ENCODE measurements at places on chromosomes 2 and 18.

DNA sequence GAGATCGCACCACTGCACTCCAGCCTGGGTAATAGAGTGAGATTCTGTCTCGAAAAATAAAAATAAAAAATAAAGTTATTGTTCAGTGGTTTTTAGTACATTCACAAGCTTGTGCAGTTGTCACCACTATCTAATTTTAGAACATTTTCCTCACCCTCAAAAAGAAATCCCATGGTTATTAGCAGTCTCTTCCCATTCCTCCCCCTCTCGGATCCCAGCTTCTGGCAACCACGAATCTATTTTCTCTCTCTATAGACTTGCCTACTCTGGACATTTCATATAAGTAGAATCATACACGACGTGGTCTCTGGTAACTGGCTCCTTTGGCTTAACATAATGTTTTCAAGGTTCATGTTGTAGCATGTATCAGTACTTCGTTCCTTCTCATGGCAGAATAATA is 38.6 kb downstream of the CABLES1 start:
- DNase-seq, result no peak

DNA sequence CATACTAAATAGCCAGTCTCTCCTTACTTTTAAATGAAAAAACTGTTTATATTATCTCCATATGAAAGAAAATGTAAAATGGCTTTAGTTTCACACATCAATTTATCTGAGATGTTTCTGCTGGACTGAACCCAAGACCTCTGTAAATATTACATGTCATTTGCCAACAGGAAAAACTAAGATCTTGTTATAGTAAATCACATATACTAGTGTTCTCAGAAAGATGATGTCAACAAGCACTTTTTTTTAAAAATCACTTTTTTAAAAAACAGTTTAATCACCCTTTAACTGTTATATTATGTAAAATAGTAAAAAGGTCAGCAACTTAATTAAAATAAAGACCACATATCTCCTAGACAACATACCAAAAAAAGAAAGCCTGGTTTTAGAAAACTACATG is 46.3 kb downstream of the PTPN2 start:
- no peak for DNase-seq

- DNase-seq, result no peak
Measured at GRCh38 chr2:136116813-136117390, 1.0 kb downstream of the CXCR4 start.

DNA sequence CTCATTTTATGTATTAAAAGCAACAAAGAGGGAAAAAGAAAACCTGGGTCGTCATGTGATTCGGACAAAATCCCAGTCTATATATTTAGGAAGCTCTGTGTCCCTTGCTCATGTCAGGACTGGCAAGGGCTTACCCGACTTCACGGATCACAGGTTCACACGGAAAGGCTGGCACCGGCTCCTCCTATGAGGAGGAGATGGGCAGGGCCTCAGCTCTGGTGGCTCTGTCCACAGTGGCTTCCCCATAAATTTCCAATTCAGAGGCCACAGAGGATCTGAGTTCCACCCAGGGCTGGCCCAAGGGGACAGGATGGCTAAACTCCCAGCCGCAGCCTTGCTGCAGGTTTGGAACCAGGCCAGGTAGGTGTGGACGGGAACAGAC is 186.8 kb downstream of the BCL2 start:
- DNase-seq, result no peak

DNA sequence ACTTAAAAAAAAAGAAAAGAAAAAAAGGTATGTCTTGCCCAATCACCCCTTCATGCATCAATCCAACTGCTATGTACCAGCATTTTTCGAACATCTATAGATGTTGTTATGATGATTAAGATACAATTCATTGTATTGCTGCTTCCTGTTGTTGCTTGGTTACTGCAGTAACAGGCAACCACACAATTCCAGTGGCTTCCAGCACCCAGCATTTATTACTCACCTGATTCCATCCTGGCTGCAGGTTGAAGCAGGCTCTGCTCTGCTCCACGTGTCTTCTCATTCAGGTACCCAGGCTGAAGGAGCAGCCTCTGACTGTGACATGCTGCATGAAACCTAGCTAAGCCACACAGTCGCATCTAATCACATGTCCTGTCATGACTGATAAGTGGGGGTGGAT is 196.9 kb downstream of the INO80D start:
- DNase-seq, result no peak

DNA sequence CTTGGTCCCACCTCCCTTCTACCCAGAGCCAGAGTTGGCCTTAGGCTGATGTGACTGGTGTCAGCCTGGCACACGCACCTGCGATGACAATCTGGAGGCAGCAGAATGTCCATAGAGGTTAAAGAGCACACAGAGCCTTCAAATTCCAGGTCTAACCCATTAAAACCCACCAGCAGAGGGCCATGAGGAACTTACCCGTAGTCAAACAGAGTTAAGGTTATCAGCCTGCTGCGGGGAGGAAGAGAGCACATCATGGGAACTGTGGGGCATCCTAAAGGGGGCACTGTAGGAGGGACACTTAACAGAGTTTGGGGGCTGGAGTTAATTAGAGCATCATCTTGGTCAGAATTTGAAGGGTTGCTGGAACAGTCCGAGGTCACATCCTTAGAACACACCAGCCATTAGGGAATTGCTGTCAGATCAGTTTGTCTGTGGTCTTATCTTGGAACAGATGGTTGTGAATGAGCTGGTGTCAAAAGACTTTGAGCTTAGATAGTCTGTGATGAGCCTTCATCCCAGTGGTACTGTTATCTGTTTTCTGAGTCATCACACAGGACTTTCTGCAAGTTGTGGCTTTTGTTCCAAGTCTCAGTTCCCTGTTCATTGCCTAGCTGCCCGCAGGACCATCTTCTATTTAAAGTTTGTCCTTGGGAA is 248.6 kb downstream of the LOXHD1 start:
- DNase-seq, result no peak

DNA sequence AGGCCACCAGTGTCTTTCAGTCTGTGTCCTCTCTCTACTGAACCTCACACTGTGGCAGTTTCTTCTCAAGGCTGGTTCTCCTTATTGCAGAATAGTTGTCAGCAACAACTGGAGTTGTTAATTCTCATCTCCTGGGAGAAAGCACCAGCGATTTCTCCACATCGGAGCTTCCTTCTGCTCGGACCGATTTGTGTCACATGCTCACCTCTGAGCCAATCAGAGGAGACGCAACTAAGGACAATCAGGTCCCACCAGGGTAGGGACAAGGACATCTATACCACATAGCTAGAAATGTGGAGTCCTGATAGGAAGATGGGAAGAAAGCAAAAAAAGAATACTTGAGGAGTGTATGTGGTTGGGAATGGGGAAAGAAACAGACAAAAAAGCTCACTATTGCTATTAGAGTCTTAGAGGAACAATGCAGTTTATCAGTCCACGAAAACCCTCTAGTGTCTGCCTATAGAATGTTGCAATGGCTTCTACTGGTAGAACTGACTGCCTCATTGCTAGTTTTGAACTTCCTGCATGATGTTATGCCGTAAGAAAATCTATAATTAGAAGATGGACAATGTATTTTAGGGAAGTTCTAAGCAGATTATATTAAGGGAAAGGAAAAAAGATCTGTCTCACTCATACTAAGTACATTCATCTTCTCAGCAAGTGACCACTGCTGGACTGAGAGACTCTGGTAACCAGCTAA is 169.7 kb downstream of the CDCA7 start:
- DNase-seq, result no peak

DNA sequence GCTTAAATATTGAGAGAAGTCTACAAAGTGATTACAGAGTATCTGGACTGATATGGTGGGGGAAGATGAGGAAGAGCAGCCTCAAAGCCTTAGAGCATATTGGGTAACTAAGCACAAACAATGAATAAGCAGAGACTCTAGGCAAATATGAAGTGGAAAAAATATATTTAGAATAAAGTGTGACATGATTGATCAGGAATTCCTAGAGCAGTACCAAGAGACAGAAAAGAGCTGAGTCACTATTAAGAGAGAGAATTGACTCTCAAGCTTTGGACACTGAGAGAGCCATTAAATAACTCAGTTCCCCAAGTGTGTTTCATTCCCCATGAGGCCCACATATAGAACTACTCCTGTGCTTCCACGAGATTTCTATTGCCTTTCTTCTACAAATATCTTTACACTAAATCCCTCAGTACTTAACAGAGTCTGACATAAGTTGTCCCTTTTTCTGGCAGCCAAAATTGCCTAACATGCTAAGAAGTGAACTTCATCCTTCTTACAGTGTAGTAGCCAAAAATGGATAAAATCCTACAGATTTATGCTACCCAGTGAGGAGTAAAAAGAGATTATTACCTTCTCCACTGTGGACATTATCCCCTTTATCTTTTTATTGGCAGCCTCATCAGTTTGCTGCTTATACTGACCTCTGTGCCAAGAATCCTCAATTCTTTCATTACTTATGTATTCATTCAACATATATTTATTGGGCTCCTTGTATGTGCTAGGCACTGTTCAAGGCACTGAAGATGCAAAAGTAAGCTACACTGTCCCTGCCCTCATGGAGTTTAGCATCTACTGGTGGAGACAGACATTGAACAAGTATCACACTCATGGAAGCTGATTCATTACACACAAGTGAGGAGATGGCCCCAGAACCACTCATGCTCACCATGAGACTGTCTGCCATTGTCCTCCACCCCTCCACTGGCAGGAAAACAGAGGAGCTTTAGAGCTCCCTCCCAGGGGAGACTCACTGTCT is 45.4 kb downstream of the SLC40A1 start:
- DNase-seq, result no peak

- DNase-seq, result no peak
Measured at GRCh38 chr2:43318791-43319190, 92.4 kb upstream of the ZFP36L2 start.

DNA sequence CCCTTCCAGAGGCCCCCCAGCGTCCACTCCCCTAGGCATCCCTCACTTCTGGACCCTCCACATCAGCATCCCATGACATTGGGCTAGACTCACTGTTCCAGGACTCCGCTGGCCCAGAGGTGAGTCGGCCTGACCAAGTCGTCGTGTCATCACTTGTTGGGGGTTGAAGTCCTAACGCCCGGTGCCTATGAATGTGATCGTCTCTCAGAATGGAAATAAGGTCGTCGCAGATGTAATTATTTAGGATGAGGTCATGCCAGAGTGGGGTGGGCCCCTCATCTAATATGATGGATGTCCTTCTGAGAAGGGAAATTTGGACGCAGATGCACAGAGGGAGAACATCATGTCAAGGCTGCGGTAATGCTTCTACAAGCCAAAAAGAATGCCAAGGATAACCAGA is 142.7 kb downstream of the AGAP1 start:
- DNase-seq, result no peak

DNA sequence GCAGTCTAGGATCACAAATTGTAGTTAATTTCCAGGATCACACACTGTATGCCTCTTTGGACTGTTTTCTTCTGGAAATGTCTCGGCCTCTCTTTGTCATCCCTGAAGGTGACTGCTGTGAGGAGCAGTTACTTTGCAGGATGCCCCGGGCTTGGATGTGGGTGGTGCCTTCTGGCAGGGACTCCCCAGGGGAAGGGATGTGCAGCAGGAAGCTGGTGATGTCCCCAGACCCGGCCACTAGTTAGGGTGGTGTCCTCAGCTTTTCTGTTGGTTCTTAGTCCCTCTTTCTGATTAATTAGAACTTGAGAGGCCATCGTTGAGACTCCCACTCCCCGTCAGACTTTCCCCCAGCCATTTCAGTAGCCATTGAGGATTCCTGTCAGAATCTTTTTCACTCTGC is 286.6 kb upstream of the HDAC4 start:
- no peak for DNase-seq

DNA sequence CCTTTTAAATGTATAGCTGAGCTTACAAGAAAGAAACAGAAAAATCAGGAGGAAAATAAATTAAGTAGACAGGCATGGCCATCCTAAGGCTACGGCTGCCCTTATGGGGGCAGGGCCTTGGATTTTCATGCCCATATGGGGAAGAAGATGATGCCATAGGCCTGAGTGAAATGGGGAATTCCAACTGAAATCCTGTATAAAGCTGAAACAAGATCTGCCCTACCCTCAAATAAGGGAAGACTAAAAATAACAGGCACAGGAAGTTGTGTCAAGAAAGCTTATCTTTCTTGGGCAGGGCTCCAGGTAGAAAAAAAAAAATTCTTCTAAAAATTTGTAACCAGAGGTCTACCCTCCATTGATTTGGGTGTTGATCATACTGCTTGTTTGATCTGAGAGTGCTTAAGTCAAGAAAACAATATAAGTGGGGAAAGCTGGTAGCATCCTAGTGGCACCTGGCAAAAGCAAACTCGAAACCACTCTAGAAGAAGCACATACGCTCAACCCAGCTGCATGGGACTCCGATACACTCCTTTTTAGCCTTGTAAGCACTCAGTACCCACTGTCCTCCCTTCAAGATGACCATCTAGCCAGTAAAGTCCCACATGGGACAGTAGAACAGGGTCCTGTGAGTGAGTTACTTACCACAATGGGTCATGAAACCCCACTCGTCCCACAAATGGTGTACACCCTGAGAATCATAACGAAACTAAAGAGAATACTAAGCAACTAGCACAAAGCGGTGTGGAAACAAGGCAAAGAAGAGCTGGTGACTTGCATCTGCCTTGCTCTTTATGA is 22.3 kb downstream of the DNAH7 start:
- DNase-seq, result no peak

GRCh38 chr2:82656420-82656819 is 1802.7 kb downstream of the SUCLG1 start:
- no peak for DNase-seq

GRCh38 chr2:79511320-79511951 is 1.4 kb upstream of the CTNNA2 start:
- DNase-seq, result peak; percentile 62

DNA sequence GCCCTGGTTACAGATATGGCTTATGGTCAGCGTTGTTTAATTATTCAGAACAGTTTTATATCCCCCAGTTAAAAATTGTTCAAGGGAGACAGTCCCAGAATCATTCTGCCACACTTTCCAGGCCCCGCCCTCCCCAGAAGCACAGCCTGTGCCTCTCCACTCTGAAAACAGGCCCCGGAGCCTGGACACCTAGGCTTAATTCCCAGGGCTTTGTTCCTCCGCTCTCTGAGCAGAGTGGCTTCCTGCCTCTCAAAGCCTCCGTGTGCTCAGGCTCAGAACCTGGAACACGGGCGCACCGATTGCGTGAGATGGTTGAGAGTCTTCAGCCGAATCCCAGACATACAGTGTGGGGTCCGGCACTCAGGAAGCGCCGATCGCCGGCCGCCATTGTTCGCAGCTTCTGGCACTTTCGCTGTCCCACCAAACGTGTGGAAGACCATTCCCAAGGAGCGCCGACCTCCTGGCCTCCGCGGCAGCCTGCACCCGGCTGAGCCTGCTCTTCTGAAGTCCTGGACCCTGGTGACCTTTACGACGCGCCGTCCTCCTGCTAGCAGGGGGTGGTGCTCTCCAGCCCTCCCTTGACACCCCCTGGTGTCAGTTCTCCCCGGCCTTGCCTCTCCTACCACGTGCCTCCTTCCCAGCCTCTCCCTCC is 45.6 kb downstream of the TWIST2 start:
- no peak for DNase-seq

GRCh38 chr2:25552318-25552717 is 121.1 kb downstream of the DTNB start:
- no peak for DNase-seq

GRCh38 chr2:48651158-48651790 is 33.6 kb downstream of the GTF2A1L start:
- DNase-seq, result no peak

DNA sequence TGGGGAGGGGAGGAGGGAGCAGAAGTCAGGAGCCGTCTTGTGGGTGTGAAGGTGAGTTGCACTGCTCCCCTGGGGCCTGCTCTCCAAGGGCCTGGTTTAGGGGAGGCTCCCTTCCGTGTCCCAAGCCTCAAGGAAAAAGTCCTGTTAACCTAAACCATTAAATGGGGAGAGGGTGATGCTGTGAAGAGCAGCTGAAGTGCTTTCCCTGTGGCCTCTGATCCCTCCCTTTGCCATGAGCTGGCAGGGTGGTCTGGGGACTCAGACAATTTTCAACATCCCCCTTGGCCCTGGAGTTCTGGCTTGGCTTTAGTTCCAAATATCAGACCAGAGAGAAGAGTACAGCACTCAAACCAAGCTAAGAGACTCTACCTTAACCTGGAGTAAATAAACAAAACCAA is 692 bp upstream of the POMC start:
- DNase-seq, result no peak

All from progenitor cell of endocrine pancreas (in vitro differentiated cells).